GM12878 (cell line): ENCODE measurements at places on chromosomes 13 and 19. TPM values are rescaled to one million over a fixed set of nuclear protein-coding genes. Genes with fewer than 3 reads are reported as not detected.

DNA sequence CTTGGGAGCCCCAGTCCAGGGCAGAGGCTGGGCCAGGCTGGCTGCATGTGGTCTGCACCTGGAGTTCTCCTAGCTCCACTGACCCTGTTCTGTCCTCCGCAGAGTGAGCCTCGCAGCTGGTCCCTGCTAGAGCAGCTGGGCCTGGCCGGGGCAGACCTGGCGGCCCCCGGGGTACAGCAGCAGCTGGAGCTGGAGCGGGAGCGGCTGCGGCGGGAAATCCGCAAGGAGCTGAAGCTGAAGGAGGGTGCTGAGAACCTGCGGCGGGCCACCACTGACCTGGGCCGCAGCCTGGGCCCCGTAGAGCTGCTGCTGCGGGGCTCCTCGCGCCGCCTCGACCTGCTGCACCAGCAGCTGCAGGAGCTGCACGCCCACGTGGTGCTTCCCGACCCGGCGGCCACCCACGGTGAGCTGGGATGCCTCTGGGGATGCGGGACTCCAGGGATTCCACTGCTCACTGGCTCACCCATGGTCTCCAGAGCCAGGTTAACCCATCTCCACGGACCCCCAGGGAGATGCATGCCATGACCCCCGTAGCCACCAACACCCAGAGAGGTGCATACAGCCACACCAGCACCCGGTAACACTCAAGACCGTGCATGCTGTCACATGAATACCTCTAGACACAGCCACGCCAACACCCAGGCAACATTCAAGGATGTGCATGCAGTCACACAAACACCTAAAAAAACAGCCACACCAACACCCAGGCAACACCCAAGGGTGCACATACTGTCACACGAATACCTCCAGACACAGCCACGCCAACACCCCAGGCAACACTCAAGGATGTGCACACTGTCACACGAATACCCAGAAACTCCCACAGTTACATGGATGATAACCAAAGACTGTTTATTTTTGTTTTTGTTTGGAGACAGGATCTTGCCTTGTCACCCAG lies 8.2 kb downstream of the PKN1 start:
- H3K36me3 ChIP-seq, result peaks cover 19% of the 10 kb centered on the region
- peaks cover 11% of the 10 kb centered on the region for H3K4me1 ChIP-seq
- DNase-seq, result no peak
- H3K4me3 ChIP-seq, result peak overlapping the region; percentile 89

- no peak for DNase-seq
- no peaks in the 10 kb centered on the region for H3K4me1 ChIP-seq
- no peak overlapping the region for H3K27ac ChIP-seq
- H3K4me3 ChIP-seq, result no peak overlapping the region
- peaks cover 11% of the 10 kb centered on the region for H3K36me3 ChIP-seq
These were observed 13.7 kb downstream of the ZNF441 start for GRCh38 chr19:11780431-11781020.

GRCh38 chr13:98528663-98529064 lies 48.2 kb downstream of the STK24 start:
- DNase-seq, result no peak
- H3K27me3 ChIP-seq, result no peaks in the 10 kb centered on the region
- no peak overlapping the region for H3K4me3 ChIP-seq
- H3K36me3 ChIP-seq, result no peaks in the 10 kb centered on the region
- H3K4me1 ChIP-seq, result peaks cover 59% of the 10 kb centered on the region

- H3K4me3 ChIP-seq, result no peak overlapping the region
- H3K27ac ChIP-seq, result no peak overlapping the region
- H3K4me1 ChIP-seq, result no peaks in the 10 kb centered on the region
- peaks cover 6% of the 10 kb centered on the region for H3K36me3 ChIP-seq
- no peaks in the 10 kb centered on the region for H3K27me3 ChIP-seq
- no peak for DNase-seq
These were observed 12.0 kb downstream of the COQ8B start for GRCh38 chr19:40704491-40705361.

The CGB5 gene
- total RNA-seq, result not detected in 2 replicates

DNA sequence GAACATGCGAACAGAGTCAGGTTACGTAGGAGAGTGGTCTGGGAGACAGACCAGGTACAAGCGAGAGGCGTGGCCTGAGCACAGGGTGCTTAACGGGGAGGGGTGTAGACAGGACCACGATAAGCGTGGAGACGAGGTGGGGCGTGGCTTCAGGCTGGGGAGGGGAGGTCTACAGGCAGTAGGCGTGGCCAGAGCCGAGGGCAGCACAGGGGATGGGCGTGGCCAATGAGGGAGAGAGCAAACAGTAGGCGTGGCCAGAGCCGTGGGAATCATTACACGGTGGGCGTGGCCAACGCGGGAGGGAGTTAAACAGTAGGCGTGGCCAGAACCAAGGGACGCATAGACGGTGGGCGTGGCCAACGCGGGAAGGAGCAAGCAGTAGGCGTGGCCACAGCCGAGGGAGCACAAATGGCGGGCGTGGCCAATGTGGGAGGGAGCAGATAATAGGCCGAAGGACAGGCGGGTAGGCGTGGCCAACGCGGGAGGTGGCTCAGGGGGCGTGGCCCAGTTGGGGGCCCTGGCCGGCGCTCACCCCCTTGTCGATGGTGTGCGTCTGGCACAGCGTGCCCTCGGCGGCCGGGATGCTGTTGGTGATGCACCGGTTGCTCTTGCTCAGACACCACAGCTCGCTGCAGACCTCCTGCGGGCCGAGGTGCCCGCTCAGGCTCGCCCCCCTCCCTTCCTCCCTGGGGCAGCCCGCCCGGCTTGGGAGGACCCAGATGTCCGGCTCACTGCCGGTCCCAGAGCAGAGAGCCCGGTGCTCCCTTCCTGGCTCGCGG lies 15.2 kb upstream of the MYO1F start:
- no peaks in the 10 kb centered on the region; the same call in 1 of the 2 replicates for H3K27me3 ChIP-seq
- no peak overlapping the region for H3K4me3 ChIP-seq
- no peaks in the 10 kb centered on the region for H3K36me3 ChIP-seq
- no peaks in the 10 kb centered on the region for H3K4me1 ChIP-seq

GRCh38 chr13:53189162-53189561 lies 160.5 kb downstream of the OLFM4 start:
- H3K4me1 ChIP-seq, result no peaks in the 10 kb centered on the region
- no peak overlapping the region for H3K27ac ChIP-seq
- H3K4me3 ChIP-seq, result no peak overlapping the region
- H3K27me3 ChIP-seq, result no peaks in the 10 kb centered on the region
- no peak for DNase-seq

- H3K4me3 ChIP-seq, result 0 out of 2 replicates have a peak overlapping the region, but pooled peaks have one; percentile 6
- peak; percentile 30 for DNase-seq
- peak overlapping the region; percentile 83 for H3K27ac ChIP-seq
- H3K36me3 ChIP-seq, result no peaks in the 10 kb centered on the region
- H3K4me1 ChIP-seq, result peaks cover 15% of the 10 kb centered on the region
These were observed 1108.4 kb upstream of the PCDH20 start for GRCh38 chr13:62524061-62524460.

The FAM216B gene
- not detected in 2 replicates for total RNA-seq

DNA sequence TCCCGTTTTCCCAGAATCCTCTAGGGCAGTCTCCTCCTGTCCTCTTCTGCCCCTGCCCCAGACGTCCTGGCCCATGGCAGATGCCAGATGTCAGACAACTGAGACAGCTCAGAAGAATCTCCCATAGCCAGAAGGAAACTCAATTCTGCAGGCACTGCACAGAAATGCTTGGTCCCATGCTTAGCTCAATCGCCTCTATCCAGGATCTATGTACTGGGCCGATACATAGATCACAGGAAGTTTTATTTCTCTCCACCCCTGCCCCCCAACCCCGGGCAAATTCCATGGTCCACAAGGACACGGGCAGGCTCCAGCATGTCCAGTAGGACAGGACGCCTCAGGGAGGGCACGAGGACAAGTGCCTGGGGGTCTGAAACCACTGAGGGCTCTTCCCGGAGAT lies 4.8 kb downstream of the MBD3 start:
- H3K4me1 ChIP-seq, result peaks cover 4% of the 10 kb centered on the region; the same call in 1 of the 2 replicates
- H3K27me3 ChIP-seq, result no peaks in the 10 kb centered on the region
- peaks cover 4% of the 10 kb centered on the region; the same call in 1 of the 2 replicates for H3K36me3 ChIP-seq
- H3K27ac ChIP-seq, result no peak overlapping the region
- no peak for DNase-seq

DNA sequence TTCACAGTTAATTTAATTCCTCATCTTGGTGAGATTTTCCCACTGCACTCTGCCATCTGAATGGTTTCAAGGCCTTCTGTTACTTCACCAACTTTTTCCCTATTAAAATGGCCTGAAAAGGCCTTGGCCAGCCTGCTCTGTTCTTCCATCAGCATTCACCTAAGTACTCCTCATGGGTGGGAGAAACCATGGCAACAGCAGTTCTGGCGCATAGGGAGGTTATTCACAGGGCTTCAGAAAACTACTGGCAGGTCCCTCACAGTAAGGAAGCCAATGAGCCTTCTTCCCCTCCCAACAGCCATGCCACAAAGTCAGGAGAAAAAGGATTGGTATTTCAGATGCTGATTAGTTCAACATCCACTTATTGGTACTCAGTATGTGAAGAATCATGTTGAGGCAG lies 17.2 kb upstream of the GJB2 start:
- H3K27ac ChIP-seq, result no peak overlapping the region
- H3K27me3 ChIP-seq, result peaks cover 1% of the 10 kb centered on the region; the same call in 1 of the 2 replicates
- no peaks in the 10 kb centered on the region for H3K36me3 ChIP-seq
- H3K4me3 ChIP-seq, result no peak overlapping the region
- no peak for DNase-seq

- no peak overlapping the region for H3K27ac ChIP-seq
- no peak overlapping the region for H3K4me3 ChIP-seq
- DNase-seq, result no peak
- no peaks in the 10 kb centered on the region for H3K4me1 ChIP-seq
These were observed 80.1 kb downstream of the ZNF486 start for GRCh38 chr19:20247016-20247683.

DNA sequence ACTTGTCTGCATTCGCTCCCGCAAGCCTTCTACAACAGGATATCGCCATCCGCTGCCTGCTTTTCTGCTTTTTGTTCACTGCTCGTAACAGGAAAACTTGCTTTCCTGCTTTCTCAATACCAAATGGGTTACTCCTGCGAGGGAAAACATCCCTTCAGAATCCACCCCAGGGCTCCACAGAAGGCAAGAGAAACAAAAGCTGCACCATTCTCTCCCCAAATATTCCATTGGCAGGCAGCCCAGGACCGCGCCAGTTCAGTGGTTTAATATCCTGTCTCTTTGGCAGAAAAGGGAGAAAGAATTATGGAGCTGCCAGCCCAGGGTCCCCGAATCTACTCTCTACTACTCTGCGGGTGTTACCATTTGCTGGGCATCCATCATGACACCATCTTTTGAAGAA lies 84.7 kb upstream of the DOCK9 start:
- H3K27me3 ChIP-seq, result no peaks in the 10 kb centered on the region
- no peaks in the 10 kb centered on the region for H3K4me1 ChIP-seq
- no peaks in the 10 kb centered on the region for H3K36me3 ChIP-seq
- no peak overlapping the region for H3K27ac ChIP-seq

The KLK8 gene
- not detected in 2 replicates for total RNA-seq
